CD14-positive monocyte (primary cell): ENCODE measurements at places on chromosomes 2 and 18.
A peak's percentile ranks its signal among the peaks of the same experiment; 100 is the strongest.

DNA sequence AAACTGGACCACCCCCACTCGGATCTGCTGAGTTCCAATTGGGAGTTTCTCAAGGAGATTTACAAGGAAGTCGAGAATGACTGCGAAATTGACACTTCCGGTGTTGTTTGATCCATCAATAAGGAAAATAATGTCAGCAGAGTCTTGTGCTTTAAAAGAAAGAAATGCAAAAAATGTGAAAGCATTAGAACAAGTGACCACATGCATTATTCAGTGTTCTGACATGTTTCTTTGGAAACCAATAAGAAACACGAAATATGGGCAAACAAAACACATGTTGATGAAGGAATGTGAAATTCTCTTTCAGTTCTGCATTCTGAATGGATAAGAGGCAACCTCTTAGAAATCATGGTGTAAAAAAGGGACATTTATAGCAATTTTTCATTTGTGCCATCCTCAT lies 25.9 kb downstream of the COL6A3 start:
- DNase-seq, result no peak

GRCh38 chr18:79614211-79614955 lies 65.2 kb upstream of the CTDP1 start:
- DNase-seq, result no peak

- DNase-seq, result no peak
These were observed 862.4 kb upstream of the ACVR2A start for GRCh38 chr2:146982393-146982846.

DNA sequence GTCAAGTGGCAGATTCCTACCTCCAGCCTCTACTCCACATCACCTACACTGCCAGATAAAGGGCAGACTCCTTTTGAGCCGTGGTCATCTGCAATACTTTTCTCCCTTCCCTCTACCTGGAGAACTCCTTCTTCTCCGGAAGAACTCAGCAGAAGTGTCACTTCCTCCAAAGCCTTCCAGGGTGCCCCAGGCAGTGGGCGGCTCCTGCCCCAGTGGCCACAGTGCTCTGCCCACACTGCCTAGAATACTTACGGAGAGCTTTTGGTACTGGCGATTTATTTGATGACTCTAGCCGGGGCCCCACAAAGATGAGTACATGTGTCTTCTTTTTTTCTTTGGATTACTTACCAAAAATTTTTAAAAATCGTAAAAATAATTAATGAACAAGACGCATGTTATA lies 39.7 kb downstream of the FOSL2 start:
- no peak for DNase-seq

- no peak for DNase-seq
These were observed 158.3 kb downstream of the ANTXR1 start for GRCh38 chr2:69171116-69171896.

DNA sequence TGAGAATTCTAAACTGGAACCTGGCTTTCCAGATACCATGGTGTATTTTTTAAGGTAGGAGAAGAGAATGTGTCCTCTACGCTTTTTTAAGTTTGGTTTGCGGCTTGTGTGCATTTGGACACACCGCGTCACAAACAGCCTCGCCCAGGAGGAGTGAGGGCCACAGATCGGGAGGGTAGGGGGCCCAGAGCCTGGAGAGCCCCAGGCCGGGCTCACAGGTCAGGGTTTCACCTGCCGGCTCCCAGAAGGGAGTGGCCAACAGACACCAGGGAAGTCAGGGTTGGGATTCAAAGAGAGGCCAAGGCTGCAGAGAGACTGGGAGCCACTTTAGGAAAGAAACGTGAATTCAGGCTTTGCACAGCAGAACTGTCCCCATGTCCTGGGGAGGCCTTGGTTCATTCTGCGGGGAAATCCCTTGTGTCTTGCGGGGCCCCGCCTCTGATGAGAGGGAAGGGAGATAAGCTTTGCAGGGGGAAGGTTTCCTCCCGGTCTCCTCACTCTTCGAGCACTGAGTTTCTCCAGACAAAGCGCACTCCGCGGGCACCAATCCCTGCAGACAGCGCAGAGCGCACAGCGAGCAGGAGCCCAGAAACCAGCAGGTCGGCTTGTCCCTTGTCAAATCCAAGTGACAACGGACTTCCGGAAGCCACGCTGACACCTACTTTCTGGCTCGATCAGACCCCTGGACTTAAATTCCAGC lies 2.0 kb upstream of the TUBB6 start:
- no peak for DNase-seq

DNA sequence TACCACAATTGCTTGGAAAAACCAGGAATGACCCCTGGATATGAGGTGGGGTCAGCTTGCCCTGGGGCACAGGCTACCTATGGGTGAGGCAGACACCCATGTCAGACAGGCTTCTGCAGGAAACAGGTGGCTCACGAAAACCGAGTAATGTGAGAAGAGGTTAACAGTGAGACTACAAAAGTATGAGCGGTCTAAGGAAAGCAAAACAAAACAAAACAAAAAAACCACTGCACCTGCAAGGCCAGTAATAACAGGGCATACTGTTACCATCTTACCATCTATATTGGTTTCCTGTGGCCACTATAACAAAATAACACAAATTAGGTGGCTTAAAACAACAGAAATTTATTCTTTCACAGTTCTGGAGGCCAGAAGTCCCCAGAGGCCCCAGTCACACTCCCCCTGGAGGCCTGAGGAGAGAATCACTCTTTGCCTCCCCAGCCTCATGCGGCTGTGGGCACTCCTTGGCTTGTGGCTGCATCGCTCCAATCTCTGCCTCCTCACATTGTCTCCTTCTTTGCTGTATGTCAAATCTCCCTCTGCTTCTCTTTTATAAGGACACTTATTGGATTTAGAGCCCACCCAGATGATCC lies 86.6 kb upstream of the EPC2 start:
- DNase-seq, result no peak

GRCh38 chr2:111671426-111672150 lies 212.4 kb downstream of the ANAPC1 start:
- peak; percentile 91 for DNase-seq

GRCh38 chr18:34280653-34281052 lies 55.9 kb upstream of the NOL4 start:
- no peak for DNase-seq

GRCh38 chr2:159758686-159759085 lies 39.3 kb downstream of the CD302 start:
- DNase-seq, result no peak

DNA sequence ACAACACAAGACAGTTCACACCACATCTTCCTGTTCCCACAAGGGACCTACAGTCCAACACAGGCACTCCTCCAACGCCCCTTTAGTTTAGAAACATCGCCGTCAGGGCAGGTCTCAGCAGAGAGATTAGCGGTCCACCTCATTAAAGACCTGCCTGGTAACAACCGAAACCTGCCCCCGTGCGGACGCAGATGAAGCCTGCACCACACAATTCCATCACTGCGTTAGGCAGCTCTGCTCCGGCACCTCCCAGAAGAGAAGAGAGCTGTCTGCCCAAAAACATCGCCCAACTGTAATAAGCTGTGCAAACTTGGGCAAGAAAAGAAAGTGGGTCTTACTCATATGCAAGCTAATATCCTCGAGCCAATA lies 32.7 kb downstream of the ZNF516 start:
- no peak for DNase-seq

DNA sequence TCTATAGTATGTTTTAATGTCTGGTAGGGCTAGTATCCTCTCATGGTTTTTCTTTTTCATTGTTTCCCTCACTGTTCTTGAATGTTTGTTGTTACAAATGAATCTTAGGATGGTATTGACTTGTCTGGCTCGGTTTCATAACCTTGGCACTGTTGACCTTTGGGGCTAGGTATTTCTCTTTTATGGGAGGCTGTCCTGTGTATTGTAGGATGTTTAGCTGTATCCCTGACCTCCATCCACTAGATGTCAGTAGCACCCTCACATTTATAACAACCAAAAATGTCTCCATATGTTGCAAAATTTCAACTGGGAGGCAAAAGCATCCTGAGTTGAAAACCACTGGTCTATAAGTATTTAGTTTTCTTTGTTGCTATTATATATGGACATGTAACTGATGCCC lies 7.0 kb upstream of the AOX1 start:
- DNase-seq, result peak; percentile 41

DNA sequence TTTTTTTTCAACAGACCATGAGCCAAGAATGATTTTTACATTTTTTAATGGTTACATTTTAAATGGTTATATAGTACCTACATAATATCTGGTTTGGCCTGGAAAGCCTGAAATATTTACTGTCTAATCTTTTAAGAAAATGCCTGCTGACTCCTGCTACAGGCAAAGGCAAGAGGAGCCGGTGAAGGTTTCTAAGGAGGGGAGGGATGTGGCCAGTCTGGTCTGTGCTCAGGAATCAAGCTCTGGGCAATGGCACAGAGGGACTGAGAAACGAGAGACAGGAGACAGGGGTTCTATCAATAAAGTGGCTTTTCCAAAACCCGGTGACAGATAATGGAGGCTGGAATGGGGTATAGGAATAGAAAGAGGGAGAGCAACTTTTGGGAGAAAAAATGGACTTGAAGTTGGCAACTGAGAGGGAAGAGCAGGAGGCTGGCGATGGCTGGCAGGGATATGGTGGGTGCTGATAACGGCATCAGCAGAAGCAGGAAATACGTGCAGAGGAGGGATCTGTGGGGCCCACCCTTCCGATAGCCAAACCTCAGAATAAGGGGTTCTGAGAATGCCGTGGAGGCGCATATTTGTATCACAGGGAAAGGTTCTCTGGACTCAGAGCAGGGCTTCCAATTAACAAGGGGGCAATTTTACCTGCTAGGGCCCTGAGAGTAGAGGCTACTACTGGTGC lies 64.0 kb upstream of the DNMT3A start:
- DNase-seq, result no peak

DNA sequence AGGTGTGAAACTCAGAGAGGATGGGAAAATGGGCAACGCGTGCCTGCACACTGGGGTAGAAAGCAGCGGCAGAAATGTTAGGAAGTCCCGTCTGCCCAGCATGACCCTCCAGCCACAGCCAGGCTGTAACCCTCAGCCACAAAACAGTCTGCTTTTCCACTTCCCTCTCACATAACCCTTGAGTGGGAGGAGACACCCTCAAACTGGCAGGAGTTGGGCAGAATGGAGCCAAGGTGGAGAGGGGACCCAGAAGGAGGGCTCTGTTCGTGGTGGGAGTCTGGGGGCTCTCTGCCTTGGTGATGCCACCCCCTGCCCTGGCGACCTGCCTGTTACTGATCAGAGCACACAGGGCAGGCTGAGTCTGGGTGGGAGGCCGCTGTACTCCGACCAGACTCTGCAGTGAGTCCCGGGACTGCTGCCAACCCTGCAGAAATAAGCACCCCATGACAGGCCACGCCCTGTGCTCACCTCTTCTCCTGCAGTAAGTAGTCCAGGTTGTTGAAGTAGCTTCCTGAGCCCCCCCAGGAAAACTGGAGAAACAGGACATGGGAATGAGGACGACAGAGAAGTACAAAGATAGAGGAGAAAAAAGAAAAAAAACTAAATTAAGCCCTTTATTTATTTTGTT lies 16.0 kb downstream of the FAM178B start:
- no peak for DNase-seq

DNA sequence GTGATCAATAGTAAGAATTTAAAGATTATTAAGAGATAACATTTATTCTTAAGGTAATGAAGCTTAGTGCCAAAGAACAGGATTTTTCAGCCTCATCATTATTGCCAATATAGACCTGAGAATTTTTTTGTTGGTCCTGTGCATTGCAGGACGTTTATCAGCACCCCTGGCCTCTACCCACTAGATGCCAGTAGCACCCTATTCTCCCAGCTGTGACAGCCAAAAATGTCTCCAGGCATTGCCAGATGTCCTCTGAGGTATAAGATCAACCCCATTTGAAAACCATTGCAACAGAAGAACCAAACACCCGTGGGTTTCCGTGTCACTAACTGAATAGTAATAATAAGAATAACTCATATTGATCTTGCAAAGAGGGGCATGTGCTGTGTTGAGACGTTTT lies 700.0 kb upstream of the SOX11 start:
- no peak for DNase-seq

- DNase-seq, result peak; percentile 38
These were observed 70.5 kb downstream of the FMNL2 start for GRCh38 chr2:152405206-152406118.

DNA sequence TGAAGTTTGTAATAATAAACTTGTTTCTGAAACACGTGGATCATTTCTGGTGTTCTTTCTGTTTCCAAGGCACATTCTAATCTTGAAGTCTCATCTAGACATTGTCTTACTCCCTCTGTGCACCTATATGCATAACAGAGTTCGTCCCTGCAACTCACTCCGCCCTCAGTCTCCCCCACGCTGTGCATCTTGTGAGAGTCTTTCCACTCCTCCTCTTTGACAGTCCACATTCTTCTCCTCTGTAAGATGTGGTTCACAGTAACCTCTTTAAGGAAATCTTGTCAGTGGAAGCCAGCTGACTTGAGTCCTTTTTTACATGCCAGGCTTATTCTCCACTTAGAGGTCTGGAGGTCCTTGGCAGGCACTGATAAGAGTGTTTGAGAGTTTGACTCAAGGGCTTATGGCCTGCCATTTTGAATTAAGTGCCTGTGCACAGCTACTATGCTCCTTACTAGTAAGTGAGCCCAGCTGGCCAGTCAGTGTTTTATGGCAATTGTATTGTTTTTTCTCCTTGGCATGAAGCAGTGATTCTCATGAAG lies 108.9 kb upstream of the IL1R2 start:
- no peak for DNase-seq

- DNase-seq, result peak; percentile 82
These were observed 13.3 kb upstream of the RAB17 start for GRCh38 chr2:237603718-237604362.

DNA sequence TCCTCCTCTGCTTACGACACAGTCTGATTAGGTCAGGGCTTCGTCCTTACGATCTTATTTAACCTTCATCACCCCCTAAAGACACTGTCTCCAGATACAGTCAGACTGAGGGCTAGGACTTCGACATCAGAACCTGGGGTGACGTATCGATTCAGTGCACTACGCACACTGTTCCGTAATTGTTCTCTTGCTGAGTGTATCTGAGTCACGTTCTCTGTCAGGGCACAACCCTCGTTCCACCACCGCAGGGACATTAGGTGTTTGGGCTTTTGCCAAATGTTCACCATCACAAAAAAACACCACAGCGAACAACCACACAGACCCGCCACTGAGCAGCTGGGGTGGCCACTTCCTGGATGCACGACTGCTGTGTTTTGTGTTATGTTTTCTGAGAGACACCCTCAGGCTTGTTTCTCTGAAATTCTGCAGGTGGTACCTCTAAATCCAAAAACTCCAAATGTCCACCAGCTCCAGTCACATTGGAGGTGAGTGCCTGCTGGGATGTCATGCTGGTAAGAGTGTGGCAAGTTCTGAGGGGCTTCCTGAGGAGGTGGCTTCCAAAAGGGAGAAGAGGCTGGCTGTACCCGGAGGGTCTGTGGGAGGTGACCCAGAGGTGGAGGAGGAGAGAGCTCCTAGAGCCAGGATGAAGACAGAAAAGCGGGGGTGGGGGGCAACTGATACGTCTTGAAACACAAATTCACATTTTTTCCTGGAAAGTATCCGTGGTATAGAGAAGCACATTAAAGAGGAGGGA lies 66.6 kb downstream of the ADNP2 start:
- no peak for DNase-seq

GRCh38 chr2:20538308-20539132 lies 91.6 kb downstream of the RHOB start:
- DNase-seq, result no peak

- DNase-seq, result peak; percentile 59
These were observed 10.1 kb downstream of the SRSF7 start for GRCh38 chr2:38740851-38741731.

- DNase-seq, result no peak
These were observed 19.8 kb downstream of the CREG2 start for GRCh38 chr2:101367508-101367907.
